ENCODE measurements at places on chromosomes 16 and 17. TPM values are rescaled to one million over a fixed set of nuclear protein-coding genes. Genes with fewer than 3 reads are reported as not detected.

- no peak for DNase-seq
Observed at GRCh38 chr17:74592087-74592990, at the start of gene CD300LD. Gene CD300LD (minus strand): TSS chr17:74592283. CDS start chr17:74592202, 81 bp downstream.

- no peak for DNase-seq
Observed at GRCh38 chr17:80413771-80414507, 1.0 kb upstream of the ENDOV start.

The RUNDC1 gene
- 9.9 TPM for total RNA-seq

The SLC6A2 gene
- total RNA-seq, result not detected

The OR4D1 gene
- not detected for total RNA-seq
